MV-4-11 (cell line): ENCODE measurements at places on chromosomes 4 and X.

- DNase-seq: no peak
These were observed 150.8 kb upstream of the DIPK2B start for GRCh38 chrX:45351478-45351877.

DNA sequence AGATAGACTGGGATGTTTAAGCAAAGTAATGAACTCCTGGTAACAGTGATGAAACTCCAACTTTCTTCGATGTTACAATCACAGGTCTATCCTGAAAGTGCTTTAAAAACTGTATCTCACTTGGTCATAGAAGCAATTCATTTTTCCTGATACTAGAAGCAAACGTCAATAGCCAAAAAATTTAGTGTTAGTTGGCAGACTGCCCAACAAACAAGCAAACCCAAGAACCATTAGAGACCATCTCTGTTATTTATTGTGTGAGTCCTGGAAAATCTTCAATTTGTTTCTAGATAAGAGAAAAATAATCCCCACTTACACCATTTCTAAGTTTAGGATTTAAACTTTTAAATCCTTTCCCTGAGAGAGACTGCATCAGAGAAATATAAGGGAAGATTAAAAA is 553.9 kb downstream of the INPP4B start:
- no peak for DNase-seq

DNA sequence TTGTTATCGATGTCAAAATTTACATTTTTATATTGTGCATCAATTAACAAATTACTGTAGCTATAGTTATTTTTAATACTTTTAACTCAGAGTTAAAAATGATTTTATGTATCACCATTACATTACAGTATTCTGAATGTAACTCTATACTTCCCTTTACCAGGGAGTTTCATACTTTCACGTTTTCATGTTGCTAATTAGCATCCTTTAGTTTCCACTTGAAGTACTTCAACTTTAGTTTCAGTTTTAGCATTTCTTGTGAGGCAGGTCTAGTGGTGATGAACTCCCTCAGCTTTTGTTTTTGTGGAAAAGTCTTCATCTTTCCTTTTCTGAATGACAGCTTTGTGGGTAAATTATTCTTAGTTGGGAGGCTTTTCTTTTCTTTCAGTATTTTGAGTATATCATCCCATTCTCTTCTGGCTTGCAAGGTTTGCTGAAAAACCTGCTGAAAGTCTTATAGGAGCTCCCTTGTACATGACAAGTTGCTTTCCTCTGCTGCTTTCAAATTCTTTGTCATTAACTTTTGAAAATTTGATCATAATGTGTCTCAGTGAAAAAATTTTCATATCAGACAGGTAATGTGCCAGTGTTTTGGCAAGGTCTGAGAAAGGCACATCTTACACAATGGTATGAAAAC is 9.8 kb upstream of the CISD2 start:
- DNase-seq: peak; percentile 35

GRCh38 chr4:1104647-1105046 is 8.7 kb downstream of the RNF212 start:
- no peak for DNase-seq

DNA sequence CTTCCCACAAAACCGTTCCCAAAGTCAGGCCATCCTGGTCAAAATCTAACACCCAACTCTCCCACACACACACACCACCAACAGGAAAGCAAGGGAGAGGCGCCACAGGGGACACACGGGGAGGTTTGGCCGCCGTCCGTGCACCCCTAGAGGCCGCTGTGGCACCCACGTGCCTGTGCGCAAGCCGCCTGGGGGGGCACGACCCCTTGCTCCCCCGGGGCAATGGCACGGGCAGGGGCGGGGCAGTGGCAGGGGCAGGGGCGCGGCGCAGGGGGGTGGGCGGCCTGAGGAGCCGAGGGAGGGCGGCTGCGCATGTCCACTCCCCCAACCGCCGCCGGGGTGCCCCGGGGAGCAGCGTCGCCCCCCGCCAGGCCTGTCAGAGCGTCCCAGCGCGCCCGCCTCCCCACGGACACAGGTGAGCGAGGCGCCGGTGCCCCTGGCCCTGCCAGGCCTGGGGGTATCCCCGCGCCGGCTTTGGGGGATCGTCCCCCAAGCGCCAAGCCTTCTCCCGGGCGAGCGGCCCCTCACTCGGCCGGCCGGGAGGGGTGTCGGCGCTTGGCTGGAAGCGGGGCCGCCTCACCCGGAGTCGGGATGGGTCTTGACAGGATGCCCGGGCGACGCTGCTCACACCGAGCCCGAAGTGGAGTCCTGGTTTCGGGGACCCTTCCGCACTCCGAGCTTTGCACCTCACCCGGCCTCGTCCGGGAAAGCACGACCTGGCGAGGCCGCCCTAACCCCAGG is at the start of gene ERAS:
Gene ERAS (plus strand): TSS at position 379 of the 741 bp plus-strand sequence. CDS start 2,611 bp downstream, outside the sequence.
- DNase-seq: no peak

DNA sequence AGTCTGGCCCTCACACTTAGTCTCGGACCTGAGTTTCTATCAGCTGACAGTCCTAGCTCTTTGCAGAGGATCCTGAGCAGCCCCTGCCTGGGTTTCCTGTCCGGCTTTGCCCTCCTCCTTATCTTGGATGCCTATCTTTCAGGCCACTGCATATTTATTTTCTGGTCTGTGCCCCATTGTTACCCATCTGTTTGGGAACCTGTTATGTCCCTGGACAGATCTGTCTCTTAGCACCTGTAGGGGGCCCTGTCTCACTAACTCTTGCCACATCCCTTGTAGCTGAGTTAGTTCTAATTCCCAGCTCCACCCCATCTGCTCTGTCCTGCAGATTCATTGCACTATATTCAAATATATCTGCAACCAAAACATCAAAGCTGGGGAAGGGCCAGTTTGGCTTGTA is 514.9 kb upstream of the LCORL start:
- no peak for DNase-seq

DNA sequence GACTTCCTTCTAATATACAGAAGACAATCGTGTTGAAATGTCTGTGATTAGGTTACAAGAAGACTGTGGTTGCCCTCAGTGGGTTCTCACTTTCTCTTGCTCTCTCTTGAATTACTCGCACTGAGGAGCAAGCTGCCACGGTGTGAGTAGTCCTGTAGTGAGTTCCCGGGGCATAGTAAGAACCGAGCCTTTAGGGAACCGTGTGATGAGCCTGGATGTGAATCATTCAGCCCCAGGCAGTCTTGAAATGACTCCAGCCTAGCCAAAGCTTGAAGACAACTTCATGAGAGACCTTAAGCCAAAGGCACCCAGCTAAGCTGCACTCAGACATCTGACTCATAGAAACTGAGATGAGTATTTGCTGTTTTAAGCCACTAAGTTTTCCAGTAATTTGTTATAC is 292.7 kb downstream of the SPOCK3 start:
- DNase-seq: no peak

DNA sequence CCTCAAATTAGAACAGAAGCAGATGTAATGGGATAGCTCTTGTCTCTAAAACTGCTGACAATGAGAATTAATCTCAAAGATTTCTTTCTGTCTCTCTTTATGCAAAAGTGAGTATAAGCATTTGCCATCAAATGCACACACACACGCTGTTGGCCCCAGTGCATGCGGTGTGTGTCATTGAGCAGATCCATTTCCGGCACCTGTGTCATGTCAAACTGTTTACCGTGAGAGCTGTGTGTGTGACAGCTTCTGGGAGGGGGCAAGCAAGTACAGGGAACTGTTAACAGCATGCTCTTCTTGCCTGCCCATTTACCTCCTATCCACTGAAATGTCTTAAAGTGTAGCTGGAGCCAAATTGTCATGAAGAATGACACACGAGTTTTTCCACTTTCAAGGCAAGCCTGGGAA is 297.9 kb upstream of the FAT4 start:
- DNase-seq: no peak

- DNase-seq: no peak
These were observed 47.0 kb upstream of the SLC34A2 start for GRCh38 chr4:25608644-25609043.

DNA sequence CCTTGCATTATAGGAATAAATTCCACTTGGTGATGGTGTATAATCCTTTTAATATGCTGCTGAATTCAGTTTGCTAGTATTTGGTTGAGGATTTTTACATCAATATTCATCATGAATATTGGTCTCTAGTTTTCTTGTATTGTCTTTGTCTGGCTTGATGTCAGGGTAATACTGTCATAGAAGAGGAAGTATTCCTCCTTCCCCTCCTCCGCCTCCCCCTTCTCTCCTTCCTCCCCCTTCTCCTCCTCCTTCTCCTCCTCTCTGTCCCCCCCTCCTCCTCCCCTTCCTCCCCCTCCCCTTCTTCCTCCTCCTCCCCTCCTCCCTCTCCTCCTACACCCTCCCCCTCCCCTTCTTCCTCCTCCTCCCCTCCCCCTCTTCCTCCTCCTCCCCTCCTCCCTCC is 65.8 kb downstream of the RGS12 start:
- peak; percentile 47 for DNase-seq

DNA sequence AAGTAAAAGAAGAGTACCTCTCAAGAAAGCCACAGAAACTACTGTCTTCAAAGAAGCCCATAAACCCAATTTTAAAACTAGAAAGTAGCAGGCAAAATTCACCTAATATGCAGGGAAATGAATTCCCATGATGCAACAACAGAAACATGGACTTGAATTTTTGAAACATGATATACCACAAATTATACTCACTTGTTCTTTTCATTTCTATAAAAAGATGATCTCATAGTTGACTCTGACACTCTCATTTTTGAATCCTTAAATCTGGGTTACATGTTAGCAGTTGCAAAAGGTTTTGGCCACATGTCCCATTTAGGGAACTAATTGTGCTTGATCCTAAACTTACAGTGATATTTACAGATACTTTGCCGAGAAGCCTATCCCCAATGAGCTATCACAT is 1130.8 kb downstream of the FAT4 start:
- no peak for DNase-seq

- peak; percentile 64 for DNase-seq
These were observed 48.3 kb downstream of the CD99L2 start for GRCh38 chrX:150849996-150850720.

- DNase-seq: peak; percentile 21
These were observed 2.6 kb downstream of the SLC25A31 start for GRCh38 chr4:127732623-127733328.

- DNase-seq: no peak
These were observed 17.1 kb upstream of the PAGE2B start for GRCh38 chrX:55057675-55058249.

GRCh38 chr4:86302830-86303229 is 57.0 kb downstream of the MAPK10 start:
- DNase-seq: no peak

DNA sequence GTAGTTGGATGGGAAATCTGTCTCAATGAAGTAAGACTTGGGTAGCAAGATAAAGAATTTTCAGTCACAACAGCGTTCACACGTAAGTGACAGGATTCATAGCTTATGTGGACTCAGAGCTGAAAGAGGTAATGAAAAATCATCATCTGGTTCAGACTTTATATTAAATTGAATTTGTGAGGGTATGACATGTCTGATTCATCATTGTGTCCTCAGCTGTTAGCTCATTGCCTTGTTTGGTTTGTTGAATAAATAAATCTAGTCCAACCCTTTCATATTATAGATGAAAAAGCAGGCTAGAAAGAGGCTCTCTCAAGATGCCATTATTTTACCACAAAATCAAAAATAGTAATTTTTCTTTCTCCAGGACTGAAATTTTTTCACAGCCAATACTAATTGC is 2.7 kb upstream of the CYSLTR1 start:
- DNase-seq: no peak

GRCh38 chr4:156578005-156578404 is 393.6 kb downstream of the PDGFC start:
- DNase-seq: no peak

GRCh38 chrX:15349046-15349445 is 13.7 kb upstream of the PIGA start:
- DNase-seq: peak; percentile 32

GRCh38 chr4:7402526-7402925 is 32.2 kb downstream of the PSAPL1 start:
- DNase-seq: no peak

DNA sequence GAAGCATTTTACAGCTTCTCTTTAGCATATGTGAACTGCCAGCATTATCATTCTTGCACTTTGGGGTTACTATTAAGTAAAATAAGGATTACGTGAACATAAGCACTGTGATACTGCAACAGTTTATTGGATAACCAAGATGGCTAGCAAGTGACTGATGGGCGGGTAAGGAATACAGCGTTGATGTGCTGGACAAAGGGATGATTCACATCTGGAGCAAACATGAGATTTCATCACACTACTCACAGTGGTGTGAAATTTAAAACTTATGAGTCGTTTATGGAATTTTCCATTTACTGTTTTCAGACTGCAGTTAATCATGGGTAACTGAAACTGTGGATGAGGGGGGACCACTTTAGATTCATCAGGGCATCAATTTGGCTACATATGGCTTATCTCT is 16.0 kb downstream of the NBDY start:
- DNase-seq: peak; percentile 47

GRCh38 chr4:133555671-133556070 is 406.6 kb downstream of the PCDH10 start:
- DNase-seq: no peak

GRCh38 chrX:153886915-153887314 is 942 bp upstream of the L1CAM start:
- no peak for DNase-seq

DNA sequence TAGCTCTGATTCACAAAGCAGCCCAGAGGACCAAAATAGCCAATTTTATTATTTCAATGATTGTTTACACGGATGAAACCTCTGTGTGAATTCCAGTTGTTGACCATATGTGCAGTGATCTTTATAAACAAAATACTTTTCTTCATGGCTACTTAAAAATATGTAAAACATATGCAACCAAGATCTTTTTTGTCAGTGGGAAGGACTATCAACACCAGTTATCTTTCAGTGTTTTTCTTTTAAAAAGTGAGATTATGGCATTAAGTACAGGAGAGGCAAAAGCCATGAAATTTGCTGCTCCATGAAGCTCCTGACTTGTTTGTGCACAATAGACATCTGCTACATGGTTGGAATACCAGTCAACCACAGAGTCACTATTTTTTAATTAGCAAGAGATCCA is 184.4 kb downstream of the DKK2 start:
- no peak for DNase-seq

DNA sequence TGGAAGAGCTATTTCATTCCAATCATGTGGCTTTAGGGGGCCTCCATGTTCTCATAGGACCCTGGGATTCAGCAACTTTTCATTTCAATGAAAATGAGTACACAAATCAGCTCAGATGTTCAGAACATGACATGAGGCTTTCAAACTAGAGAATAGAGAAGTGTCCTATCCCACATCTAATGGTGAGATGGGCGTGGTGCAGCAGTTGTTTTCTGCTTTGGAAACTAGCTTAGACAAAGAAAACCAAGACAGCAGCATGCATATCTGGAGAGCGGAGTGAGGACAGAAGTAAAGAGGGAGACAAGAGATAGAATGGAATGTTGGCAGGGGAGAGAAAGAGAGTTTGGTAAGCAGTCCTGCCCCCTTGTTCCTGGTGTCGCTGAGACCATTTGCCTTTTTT is 1009.1 kb upstream of the IGFBP7 start:
- DNase-seq: no peak
